ENCODE measurements at places on chromosomes 4 and X.

DNA sequence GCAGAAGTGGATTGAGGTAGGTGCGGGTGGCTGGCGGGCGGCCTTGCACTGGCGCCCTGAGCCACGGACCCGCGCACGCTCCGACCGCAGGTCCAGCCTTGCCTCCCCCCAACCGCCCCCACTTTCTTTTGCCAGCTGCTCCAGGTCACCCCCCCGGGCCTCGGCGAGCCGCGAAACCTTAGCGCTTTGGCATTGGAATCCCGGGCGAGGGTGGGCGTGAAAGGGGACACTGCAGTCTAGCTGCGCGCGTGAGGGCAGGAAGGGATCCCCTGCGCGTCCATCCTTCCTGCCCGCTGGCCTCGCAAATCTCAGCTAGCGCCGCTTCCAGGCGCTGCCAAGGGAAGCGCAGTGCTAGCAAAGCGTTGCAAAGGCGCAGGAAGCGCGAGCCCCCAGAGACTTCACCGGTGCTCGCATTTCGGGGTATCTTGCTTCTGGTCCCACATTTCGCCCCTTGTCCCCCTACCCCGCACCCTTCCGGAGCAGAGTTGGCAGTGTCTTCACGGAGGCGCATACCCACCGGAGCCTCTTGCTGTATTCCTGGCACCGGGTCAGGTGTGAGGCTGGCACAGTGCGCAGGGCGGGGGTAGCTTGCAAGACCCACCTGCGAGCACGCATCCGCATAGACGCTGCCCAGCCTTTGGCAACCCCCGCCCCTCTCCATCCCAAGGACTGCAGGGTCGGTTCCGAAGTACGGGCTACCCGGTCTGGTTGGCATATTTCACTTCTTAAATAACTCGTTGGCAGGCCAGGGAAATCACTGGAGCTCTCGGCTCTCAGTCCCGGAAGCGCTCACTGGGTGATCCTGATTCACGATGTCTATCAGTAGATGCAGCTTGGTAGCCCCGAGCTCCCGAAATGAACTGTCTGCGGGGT, 104.4 kb downstream of the UCHL1 start:
- peak; percentile 8 for DNase-seq

DNA sequence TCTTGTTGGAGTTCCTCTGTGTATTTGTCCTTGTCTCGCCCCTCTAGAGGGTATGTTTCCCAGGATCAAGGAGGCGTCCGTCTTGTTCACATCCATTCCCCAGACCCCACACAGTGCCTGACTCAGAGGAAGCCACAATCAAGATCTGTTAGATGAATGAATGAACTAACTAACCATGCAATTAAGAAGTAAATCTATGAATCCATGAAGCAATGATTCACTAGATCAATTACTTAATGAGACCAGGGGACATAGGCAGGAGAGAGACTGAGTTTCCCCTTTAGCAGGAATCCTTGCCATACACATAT, 11.9 kb downstream of the BLOC1S4 start:
- DNase-seq: no peak

GRCh38 chr4:138298431-138298830, 56.3 kb upstream of the SLC7A11 start:
- DNase-seq: peak; percentile 8

GRCh38 chr4:169493164-169493524, 119.2 kb downstream of the NEK1 start:
- no peak for DNase-seq
